Non-pigmented ciliary epithelial cell (primary cell): ENCODE measurements at places on chromosomes 6 and 20.

DNA sequence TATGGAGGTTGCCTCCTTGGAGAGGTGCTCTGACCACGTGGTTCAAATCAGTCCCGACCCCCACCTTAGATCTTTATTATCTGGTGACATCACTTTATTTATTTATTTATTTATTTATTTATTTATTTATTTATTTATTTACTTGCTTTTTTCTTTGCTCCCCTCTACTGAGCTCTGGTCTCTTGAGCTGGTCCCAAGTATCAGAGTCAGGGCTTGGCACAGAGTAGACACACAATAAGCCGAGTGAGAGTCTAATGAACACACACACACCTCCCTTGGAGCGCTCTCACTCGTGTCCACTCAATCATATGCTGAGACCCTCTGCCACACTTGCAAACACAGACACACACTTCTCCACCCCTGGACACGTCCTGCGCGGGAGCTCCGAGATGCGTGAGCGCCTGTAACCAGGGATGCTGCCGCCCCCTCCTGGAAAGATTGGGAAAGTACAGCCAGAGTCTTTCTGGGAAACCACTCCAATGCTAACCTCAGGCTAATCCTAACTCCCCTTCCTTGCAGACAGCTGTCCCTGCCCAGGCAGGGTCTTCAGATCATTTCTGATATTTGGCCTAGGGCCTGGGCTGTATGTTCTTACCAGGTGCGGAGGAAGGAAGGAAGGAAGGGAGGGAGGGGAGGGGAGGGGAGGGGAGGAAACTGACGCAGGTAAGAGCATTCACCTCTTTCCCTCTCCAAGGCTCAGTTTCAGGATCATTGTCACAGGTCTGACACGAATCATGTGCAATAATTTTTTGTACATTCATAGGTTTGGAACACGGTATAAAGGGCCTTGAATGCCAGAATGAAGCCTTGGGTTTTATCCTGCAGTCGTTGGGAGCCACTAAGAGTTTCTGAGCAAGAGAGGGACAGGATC is 70.9 kb downstream of the STK35 start:
- DNase-seq, result no peak

- no peak for DNase-seq
Measured at GRCh38 chr6:86477500-86478148, 459.7 kb upstream of the HTR1E start.

DNA sequence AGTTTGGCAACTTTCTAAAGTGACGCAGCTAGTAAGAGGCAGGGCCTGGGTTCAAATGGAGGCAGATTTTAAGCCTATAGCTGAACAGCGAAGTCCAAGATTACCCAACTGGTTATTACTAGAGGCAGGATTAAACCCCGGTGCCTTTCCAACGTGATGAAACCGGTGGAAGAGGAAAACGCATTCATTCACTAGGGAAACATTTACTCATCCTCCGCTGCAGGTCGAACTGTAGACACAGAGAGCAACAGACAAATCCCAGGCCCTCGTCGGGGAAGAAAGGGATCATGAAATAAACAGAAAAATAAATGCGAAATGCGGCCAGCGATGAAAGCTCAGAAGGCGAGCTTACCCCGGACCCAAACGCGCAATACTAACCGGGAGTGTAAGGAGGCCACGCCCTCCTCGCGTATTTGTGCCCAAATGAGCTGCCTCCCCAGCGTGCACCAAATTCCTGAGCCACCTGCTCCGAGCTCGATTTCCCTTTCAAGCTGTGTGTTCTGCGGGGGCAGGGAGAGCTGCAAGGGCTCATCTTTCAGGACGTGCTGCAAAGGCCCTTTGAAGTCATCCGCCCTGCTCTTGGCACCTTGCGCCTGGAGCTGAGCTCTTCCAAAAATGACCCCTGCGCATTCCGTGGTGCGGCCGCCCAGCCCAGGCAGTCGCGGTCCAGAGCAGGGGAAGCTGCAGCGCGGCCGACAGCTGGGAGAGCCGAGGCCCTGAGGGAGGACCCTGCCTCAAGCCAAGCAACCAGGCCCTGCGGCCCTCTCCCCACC is 46.9 kb downstream of the PDYN start:
- DNase-seq, result no peak

- DNase-seq, result no peak
Measured at GRCh38 chr6:50840811-50841192, 22.1 kb downstream of the TFAP2B start.

DNA sequence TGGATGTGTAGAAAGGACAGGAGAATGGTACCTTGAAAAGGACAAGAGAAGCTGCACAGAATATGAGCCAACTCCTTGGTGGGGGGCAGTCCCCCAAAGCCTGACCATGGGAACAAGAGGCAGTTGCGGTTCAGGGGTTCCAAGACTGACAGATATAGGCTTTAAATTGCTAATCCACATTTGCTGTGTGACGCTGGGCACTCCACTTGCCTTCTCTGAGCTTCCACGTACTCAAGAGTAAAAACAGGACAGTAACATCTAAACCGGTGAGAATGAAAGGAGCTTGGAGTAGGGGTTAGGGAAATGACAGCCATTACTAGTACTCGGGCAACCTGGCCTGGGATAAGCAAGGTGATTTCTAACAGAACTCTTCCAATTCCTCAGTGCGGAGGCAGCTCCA is 57.9 kb upstream of the LRFN2 start:
- no peak for DNase-seq

DNA sequence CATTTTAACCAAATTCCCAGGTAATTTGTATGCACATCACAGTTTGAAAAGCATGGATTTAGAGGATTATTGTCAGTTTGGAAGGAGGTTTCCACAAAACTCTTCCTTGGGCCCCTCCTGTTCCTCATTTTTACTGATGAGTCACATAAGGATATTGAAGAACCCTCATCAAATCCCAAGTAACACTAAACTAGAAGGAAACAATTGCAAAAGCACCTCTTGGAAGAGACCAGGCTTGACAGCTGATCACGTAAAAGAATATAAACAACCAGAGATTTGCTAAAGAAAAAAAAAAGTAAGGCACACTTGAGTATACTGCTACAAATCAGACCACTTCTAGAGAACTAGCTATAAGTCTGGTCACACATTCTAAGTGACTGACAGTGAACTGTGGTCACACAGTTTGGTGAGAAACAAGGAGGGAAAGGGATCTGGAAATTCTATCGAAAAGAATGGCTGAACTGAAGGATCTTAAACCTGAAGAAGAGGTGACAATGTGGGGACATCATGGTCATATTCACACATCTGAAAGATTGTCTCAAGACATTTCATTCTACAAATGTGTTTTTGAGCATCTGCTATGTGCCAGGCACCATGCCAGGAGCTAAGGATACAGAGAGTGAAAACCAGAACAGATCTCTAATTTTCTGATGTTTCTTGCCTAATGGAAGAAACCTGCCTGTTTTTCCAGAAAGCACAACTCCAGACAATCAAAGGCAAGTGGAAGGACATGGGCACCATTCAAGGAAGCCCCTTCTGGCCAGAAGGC is 24.1 kb downstream of the ZHX3 start:
- no peak for DNase-seq

- DNase-seq, result no peak
Measured at GRCh38 chr20:57440678-57441509, 49.7 kb downstream of the RBM38 start.

- DNase-seq, result no peak
Measured at GRCh38 chr20:14672066-14672465, 334.7 kb upstream of the FLRT3 start.

DNA sequence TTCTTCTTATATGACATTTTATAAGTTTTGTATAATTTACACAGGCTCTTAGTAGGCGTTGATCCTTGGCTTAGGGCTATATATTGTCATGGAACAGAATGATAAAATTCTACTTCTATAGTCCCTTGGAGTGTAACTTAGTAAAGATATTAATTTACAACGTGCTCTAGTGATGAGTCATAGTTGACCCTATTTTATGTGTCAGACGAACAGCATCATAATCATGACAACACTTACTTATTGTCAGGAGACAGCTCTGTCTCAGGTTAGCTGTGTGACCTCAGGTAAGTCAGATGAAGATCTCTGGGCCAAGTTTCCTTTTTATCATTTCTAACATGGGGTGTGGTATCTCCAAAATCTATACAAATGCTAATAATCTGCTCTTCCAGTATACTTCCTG is 473.5 kb downstream of the UTRN start:
- peak; percentile 5 for DNase-seq

DNA sequence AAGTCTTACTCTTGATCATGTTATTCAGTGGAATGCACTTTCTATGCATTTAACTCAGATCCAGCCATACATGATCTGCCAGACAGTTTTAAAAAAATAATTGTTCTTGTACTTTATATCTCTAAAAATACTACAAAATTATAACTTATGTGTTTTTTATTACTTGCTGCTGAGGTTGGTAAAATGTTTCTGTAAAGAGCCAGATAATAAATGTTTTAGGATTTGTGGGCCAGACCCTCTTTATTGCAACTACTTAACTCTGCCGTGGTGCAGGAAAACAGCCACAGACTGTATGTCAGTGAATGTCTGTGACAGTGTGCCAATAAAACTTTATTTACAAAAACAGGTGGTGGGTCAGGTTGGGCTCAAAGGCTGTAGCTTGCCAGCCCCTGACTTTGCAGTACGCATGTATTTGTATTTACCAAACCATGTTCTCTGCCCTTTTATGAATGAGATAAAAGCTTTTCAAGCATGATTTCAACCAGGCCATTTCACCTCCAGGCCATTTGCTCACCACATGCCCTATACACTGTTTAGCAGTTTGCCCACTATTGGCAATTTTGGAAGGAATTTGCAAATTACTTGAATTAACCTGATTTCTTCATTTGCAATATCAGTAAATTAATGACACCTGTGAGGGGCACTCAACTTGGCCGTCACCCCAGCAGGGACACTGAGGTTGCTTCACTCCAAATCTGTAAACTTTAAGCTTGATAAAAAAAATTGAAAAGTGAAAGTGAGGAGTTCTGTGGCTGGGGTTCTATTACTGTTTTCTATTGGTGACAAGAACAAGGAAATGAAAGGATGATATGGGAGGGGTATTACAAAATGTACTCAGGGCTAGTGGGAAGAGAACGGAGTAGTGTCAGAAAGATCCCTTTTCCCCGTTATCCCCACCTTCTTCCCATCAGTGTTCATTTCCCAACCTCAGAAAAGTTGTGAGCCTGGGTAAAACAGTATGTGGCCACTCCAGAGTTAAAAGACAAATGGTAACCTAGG is 133.4 kb downstream of the CEBPB start:
- DNase-seq, result no peak

- no peak for DNase-seq
Measured at GRCh38 chr20:54590856-54591255, 115.5 kb downstream of the DOK5 start.

GRCh38 chr6:150633486-150633834 is 33.8 kb downstream of the PLEKHG1 start:
- no peak for DNase-seq

DNA sequence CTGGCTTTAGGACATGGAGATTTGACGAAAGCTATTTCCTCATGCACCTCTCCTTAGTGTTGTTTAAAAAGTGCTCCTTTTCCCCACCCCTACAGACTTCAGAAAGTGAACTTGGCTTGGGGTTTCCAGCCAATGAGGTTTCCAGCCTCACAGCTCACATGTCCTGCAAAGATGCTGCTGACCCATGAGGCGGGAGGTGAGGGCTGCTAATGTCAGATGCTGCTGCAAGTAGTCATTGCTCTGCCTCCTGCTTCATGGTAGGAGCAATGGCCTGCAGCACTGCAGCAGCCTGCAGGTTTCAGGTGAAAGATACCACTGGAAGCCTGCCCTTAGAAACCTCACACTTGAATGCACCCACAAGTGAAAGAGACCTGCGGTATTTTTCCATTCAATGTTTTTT is 112.8 kb downstream of the LAMP5 start:
- no peak for DNase-seq

- no peak for DNase-seq
Measured at GRCh38 chr20:62025394-62025793, 40.3 kb downstream of the TAF4 start.

GRCh38 chr20:54984104-54984448 is 508.7 kb downstream of the DOK5 start:
- no peak for DNase-seq
